Suppressor macrophage treated with lipopolysaccharide for 1 hour (primary cell): ENCODE measurements at places on chromosomes 2 and 18.

GRCh38 chr18:31680831-31681568 lies 3.4 kb downstream of the B4GALT6 start:
- peak; percentile 29 for DNase-seq

- no peak for DNase-seq
Observed at GRCh38 chr2:111924617-111925107, 26.3 kb downstream of the MERTK start.

DNA sequence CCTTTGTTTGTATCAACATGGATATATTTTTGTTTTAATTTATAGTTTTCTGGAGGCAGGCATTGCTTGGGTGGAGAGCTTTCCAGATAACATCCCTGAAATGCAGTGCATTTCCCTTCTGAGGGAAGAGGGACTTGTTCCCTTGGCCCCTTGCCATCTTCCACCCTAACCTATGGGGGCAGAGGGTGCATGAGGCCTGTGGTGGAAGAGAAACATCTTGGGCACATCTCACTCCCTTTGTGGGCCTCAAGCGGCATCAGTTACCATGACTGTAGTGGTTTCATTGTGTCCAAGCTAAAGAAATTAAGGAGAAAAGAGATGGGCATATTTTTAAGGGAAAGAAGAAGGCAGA lies 5.3 kb upstream of the RPL37A start:
- no peak for DNase-seq

- DNase-seq = no peak
Observed at GRCh38 chr2:224312741-224313140, 89.2 kb downstream of the FAM124B start.

GRCh38 chr2:226847090-226847489 lies 11.2 kb downstream of the RHBDD1 start:
- no peak for DNase-seq

- DNase-seq = no peak
Observed at GRCh38 chr2:98917031-98917471, 19.0 kb downstream of the CRACDL start.

- DNase-seq = no peak
Observed at GRCh38 chr2:217794133-217794986, 208.4 kb downstream of the TNS1 start.

- no peak for DNase-seq
Observed at GRCh38 chr2:216665717-216666116, 29.6 kb downstream of the IGFBP5 start.

DNA sequence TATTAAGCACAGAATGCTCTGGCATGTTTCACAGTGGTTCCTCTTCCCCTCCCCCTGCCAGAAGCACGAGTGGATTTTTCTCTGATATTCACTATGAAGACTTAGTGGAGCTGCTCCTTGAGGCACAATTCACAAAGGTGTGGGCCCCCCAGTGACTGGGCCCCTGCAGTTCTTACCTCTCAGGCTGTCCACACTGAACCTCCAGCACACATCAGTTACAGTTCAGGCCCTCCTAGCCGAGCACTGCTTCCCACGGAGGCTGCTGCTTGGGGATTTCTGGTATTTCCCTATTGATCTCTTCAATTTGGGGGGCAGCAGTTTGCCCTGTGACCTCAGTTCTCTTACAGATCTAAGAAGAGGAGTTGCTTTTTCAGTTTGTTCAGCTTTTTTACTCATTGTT lies 236.1 kb downstream of the SH3RF3 start:
- DNase-seq = no peak

DNA sequence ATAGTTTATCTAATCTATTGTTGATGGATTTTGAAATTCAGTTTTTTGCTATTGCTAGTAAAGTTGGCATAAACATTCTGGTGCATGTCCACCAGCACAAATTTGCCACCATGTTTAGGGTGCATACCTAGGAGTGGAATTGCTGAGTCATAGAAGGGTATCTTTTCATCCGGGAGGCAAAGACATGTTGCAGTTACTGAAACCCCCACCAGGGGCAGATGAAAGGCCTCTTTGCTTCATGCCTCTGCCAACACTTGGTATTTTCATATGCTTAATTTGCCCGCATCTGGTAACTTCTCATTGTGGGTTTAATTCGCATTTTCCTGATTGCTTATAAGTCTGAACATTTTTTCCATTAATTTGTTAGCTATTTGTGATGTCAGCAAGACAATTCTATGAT lies 8.2 kb downstream of the DCC start:
- DNase-seq = no peak
